Stimulated activated CD8-positive, alpha-beta memory T cell treated with anti-CD3 and anti-CD28 coated beads, Interleukin-7, amount 100 ng/mL, for 24 hours (primary cell): ENCODE measurements at places on chromosomes 2 and 18.

- no peak for DNase-seq
These were observed 360.7 kb downstream of the TMX3 start for GRCh38 chr18:68354176-68354575.

- no peak for DNase-seq
These were observed 1329.5 kb upstream of the ZEB2 start for GRCh38 chr2:145849466-145849865.

GRCh38 chr2:146370826-146371225, 1474.0 kb upstream of the ACVR2A start:
- no peak for DNase-seq

- DNase-seq, result no peak
These were observed 99.2 kb downstream of the LDLRAD4 start for GRCh38 chr18:13317801-13318200.

DNA sequence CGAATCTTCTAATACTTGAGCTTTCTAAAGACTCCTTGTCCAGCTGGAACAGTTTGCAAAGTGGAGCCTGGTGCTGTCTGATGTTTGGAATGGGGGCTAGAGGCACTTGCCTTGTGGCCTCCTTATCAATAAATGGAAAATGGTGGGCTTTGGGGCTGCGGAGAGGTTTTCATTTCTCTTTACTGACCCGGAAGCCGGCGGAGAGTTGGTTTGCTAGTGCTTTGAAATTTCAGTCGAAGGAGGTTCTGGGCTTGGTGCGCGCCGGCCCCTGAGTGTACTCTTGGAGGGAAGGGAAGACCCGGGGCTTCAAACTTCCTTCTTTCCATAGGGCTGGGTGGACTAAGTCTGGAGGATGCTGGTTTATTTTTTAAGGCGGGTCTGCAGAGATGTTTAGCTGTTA, 714 bp downstream of the RPIA start:
- peak; percentile 12 for DNase-seq
